ENCODE measurements at places on chromosomes 12 and 14.

DNA sequence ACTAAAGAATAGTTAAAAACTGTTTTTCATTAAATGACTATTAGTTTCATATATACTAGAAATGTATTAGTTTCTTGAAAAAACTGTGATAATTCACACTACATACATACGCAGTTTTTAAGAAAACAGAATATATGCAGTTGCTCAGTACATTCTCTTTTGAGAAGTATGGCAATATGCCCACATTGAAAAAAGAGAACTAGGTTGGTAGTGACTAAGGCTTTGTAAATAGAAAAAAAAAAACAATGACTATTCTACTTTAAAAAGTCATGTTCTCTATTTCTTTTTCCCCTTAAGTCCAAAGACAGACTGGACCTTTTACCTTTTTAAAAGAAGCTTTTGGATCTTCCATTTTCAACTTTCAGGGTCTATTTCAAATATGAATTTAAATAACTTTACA lies 25.0 kb downstream of the SNX6 start:
- no peak for DNase-seq

- DNase-seq = no peak
Measured at GRCh38 chr12:89479982-89480381, 44.6 kb downstream of the GALNT4 start.

DNA sequence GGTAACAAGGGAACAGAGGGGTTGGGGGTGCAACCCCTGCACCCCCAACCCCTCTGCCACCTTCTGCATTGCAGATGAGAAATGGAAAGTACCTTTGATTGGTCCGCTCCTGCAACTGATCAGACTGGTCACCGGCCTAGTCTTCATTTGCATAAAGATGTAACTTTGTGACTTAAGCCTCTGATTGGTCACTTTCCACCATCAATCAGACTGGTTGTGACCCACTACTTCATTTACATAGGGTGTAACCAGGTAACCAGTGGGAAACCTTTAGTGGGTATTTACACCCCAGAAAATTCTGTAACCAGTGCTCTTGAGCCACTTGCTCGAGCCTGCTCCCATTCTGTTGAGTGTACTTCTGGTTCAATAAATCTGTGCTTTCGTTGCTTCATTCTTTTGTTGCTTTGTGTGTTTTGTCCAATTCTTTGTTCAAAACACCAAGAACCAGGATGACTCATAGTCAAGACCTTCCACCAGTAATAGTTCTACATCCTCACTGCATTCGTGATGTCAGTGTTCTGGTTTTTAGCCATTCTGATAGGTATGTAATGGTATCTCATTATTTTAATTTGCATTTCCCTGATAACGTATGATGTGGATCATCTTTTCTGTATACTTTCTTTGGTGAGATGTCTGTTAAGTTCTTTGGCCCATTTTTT lies 30.8 kb downstream of the LEMD3 start:
- DNase-seq = no peak

DNA sequence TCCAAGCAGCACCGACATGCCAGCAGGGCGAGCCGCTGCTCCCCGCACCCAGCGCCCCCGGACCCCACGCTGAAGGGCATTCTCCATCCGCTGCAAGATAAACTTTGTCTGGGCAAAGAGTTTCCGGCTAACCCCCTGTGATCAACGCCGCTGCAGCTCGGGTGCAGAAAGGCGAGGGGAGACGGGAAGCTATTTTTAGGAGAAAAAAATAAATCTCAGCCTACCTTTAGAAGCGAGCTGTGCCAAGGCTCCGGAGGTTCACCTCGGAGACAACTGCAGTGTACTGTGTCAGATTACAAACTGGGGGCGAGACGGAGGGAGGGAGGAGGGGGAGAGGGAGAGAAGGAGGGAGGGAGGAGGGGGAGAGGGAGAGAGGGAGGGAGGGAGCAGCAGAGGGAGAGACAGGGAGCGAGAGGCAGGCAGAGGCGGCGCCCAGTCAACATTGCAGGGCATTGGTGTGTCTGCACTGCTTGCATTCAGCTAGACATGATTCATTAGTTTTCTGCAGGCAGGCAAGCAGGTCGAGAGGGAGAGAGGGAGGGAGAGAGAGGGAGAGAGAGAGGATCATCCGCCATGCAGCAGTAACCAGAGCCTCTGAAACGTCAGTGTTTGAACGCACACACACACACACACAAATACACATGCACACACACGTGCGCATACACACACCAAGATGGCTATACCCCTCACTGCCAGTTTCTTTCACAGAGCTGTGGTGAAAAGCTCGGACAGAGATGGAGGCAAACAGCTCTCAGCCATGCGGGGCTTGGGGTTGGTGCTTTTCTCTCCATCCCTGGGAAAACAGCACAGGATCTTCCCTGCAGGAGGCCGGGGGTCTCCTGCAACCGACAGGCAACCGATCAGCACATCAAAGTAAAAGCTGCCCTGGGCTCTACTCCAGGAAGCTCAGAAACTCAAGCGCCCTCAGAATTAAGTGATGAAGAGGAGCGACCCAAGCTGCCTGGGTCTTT lies at the start of gene RIMBP2:
Gene RIMBP2, minus strand, starts transcription at position 302 of the 971 bp plus-strand sequence. CDS start 237,286 bp downstream, outside the sequence.
- peak; percentile 61 for DNase-seq

- no peak for DNase-seq
Measured at GRCh38 chr14:71524320-71524982, 407.8 kb upstream of the RGS6 start.
